ENCODE measurements at places on chromosomes 5 and 9. TPM values are rescaled to one million over a fixed set of nuclear protein-coding genes. Genes with fewer than 3 reads are reported as not detected.

Gene HAPLN1
- total RNA-seq = 3.3 TPM

Gene ENTPD8
- 0.76 TPM for total RNA-seq

Gene ORM2
- total RNA-seq = 2.2 TPM

Gene PCDHGA7
- total RNA-seq = not detected

Gene FREM1
- 0.85 TPM for total RNA-seq

Gene BARHL1
- total RNA-seq = 0.07 TPM

Gene PJA2
- 77.1 TPM for total RNA-seq

Gene GLRA1
- total RNA-seq = not detected

Gene CEP120
- total RNA-seq = 13.9 TPM

Gene PCAT7
- total RNA-seq = 1.3 TPM

Gene PCDHB11
- total RNA-seq = 0.18 TPM

Gene TAF11L10
- total RNA-seq = not detected

Measured in H7 (cell line).